ENCODE measurements at places on chromosomes 11 and 22.

DNA sequence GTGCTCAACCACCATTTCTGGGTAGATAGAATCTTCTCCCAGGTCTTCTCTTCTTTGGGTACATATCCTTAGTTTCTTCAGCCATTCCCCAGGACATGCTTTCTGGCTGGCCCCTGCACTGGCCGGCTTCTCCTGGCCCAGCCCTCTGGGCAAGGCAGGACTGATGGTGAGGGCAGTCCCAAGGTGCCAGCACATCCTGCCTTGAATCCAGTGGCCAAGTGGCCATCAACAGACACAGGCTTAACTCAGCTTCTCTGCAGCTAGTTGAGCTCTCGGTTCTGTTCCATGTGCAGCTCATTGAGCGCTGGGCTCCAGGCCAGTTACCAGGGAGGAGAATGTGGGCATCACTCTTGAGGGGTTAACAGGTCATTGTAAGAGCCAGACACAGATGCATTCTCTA lies 17.6 kb downstream of the SMIM38 start:
- DNase-seq: no peak

- no peak for DNase-seq
Measured at GRCh38 chr22:40491990-40492631, 121.7 kb downstream of the SGSM3 start.

- DNase-seq: no peak
Measured at GRCh38 chr11:55714982-55715888, 53.2 kb downstream of the OR4C6 start.

DNA sequence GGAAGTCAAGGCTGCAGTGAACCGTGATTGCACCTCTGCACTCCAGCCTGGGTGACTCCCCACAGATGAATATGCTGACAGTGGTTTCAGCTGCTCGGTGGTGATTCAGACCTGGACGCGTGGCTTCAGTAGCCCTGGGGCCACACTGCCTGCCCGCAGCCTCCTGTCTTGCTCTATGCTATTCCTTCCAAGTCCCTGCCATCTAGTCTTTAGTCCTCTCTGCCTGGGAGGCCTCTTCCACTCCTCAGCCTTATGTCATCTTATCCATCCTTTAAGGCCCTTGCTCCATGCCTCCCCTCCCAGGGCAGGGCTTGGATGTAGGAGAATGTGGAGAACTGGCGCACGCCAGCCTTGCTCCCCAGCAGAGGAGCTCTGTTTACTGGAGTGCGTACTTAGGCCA lies 23.0 kb downstream of the YDJC start:
- no peak for DNase-seq

DNA sequence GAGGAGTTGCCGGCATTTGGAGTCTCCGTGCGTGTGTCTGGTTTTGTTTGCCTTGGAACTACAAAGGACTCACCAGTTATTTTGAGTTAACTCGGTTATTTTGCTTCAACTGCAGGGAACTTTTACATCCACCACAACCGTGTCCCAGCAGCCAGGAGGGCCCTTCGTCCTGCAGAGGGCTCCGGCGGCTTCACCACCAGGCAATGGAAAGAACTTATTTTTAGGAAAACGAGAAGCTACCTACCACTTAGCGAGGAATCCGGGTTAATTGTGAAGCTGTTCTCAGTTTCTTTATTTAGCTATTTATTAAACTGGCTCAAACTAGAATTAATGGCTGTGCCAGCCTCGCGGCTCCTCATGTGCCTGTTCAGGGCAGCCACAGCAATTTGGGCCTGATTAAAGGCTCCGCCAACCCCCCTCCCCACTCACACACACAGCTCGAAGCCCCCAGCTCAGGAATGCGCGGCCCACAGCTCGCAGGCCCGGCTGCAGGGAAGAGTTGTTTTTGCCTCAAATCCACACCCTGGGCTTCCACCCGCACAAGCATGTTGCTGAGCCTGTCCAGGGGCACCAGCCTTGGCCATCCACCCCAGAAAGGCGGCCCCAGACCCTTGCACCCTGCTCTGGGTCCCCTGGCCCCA lies 55.9 kb upstream of the FGF3 start:
- DNase-seq: no peak

GRCh38 chr11:118046964-118047700 lies 29.7 kb upstream of the TMPRSS4 start:
- DNase-seq: no peak

- DNase-seq: no peak
Measured at GRCh38 chr11:35847473-35847872, 96.4 kb upstream of the LDLRAD3 start.

DNA sequence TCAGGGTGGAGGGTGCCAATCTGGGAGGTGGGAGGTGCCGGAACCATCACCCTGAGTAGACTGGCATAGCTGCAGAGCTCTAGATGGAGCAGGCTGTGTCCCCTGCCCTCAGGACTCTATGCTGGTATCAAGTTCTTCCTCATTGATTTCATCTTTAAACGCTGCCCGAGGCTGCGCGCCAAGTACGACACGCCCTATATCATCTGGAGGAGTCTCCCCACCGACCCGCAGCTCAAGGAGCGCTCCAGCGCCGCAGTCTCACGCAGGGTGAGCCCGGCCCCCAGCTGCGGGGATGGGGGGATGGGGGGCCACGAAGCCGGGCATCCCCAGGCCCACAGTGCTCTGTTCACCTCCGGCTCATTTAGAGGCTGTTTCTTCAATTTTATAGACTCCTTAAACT lies 52.5 kb downstream of the GRAMD4 start:
- DNase-seq: no peak

- no peak for DNase-seq
Measured at GRCh38 chr11:47797633-47798032, 30.5 kb upstream of the FNBP4 start.

- DNase-seq: no peak
Measured at GRCh38 chr11:29025001-29025400, 916.8 kb downstream of the METTL15 start.

DNA sequence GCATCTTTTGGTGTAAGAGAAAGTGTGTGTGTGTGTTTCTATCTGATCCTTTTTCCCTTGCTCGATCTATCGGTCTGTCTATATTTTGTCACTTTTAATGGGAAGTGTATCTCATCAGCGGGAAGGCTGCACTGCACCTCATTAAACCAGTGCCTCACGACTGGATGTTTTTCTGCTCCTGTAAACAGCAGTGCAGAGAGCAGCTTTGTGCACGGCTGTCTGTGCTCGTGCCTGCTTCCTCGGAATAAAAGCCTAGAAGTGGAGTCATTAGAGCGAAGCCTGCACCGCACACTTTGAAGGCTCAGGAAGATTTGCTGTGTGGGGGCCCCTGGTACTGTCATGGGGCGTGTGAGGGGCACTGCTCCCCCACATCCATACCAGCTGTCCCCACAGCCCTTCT lies 27.0 kb upstream of the PARVG start:
- DNase-seq: no peak

GRCh38 chr11:47857892-47858543 lies 9.9 kb upstream of the NUP160 start:
- DNase-seq: no peak

DNA sequence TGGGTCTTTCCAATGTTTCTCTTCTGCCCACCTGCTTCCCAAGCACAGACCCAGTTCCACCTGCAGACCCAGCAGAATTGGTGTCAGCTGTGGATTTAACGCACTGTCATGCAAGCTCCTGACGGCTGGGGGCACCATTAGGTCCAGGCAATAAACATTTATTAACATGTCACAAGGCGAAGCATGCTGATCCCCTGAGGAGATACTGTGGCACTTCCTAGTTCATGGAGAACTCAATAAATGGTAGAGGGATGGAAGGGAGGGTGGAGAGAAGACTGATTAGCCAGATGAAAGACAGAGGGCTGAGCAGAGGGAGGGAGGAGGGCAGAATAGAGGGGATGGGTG lies 68.3 kb upstream of the TSPAN18 start:
- DNase-seq: no peak

- no peak for DNase-seq
Measured at GRCh38 chr22:26702906-26703830, 45.8 kb downstream of the MIAT start.

GRCh38 chr22:42934338-42934737 lies 77.3 kb upstream of the ARFGAP3 start:
- DNase-seq: no peak

DNA sequence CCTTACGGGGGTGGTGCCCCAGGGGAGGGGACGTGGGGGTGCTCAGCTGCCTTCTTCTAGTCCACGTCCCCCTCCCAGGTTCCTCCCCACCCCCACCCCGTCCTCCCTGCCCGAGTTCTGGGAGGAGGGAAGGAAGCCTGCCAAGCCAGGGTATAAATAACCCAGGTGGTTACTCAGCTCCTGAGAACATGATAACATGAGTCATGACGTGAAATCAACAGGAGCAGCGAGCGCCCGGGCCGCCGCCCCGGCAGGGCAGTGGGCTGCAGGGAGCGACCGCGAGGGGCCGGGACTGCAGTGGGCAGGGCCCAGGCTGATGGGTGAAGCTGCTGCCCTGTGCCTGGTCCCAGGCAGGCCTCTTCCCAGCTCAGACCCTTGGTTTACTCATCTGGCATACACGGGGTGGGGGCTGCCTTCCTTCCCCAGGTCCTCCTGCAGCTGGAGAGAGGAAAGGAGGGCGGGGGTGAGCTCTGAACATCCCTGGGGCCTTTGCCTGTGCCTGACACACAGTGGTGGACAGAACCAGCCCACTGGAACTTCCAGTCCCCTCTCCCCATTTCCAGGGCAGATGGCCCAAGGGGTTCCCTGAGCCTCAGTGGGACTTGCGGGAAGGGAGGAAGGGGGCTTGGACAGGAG lies 8.8 kb upstream of the PDGFB start:
- DNase-seq: no peak

DNA sequence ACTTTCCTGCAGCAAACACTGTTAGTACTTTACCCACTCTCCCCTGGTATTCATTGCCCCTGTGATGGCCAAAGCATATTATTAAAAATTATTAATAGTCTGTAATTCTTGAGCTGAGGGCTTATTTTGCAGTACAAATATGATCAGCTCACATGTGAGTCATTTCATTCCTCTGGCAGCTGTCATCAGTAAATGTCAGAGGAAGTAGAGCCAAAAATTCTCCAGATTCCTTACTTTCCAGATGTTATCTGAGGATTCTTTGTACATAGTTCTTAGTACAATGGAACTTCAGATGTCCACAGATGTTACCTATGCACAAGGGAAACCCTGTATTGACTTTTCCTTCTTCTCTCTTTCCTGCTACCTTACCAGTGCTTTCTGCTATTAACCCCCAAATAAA lies 12.5 kb downstream of the OR5B3 start:
- no peak for DNase-seq

DNA sequence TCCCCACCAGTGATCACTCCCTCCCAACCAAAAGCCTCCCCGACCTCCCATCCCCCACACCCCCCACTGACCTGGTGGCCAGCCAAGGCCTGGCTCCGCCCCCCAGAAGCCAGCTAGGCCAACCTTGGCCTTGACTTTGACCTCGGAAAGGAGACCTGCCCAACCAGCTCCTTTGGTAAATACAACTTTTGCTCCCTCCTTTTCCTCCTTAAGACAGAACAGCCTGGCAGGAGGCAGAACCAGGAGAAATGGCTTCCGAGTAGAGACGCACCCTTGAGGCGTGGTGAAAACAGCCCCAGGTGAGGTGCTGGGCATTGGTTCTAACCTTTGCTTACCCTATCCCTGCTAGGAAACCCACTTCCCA lies 27.0 kb downstream of the PLEKHA7 start:
- DNase-seq: no peak

GRCh38 chr11:119318240-119319135 lies 1.6 kb upstream of the MCAM start:
- no peak for DNase-seq

GRCh38 chr11:121328967-121329679 lies 36.6 kb downstream of the SC5D start:
- no peak for DNase-seq

- no peak for DNase-seq
Measured at GRCh38 chr22:33873666-33874065, 46.6 kb downstream of the LARGE1 start.

DNA sequence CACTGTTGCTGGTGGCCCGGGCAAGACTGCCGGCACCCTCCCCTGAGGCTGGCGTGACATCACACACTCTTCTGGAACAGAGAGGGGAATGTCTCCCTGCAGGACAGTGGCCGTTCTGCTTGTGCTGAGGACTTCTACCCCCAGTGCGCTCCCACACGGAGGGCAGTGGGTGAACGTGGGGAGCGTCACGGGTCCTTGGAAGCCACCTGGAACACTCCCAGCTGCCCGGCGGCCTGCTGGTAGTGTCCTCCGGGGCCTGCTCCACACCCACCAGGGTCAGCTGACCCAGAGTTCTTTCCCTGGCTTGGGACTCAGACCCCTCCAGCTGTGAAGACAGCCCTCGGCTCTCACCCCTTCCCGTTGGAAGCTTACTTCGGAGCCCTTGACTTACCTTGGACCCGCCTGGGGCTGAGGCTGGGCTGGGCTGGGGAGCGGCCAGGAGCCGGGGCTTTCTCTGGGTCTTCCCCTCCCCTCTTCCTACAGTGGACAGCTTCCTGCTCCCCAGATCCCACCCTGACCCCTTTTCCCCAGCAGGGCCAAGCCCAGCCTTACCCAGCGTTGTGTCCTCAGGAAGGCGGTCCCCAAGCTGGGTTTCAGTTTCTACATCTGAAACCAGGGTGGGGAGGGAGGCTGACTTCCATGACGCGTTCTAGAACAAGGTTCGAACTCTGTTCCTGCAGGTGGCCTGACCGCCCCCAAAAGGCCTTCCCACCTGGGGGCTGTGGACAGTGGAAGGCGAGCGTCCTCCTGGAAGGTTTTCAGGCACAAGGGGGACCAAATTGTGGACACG lies 14.8 kb upstream of the GAL start:
- DNase-seq: no peak

GRCh38 chr11:78727816-78728215 lies 153.2 kb upstream of the NARS2 start:
- DNase-seq: no peak

- no peak for DNase-seq
Measured at GRCh38 chr11:132472411-132473172, 1059.7 kb downstream of the OPCML start.
